ENCODE measurements at places on chromosomes 4 and X. TPM values are rescaled to one million over a fixed set of nuclear protein-coding genes. Genes with fewer than 3 reads are reported as not detected.

The MXD4 gene
- 22.7 TPM for total RNA-seq

The ZXDA gene
- total RNA-seq: not detected

The IGFBP7 gene
- 0.86 TPM for total RNA-seq

The CXCL1 gene
- total RNA-seq: not detected

DNA sequence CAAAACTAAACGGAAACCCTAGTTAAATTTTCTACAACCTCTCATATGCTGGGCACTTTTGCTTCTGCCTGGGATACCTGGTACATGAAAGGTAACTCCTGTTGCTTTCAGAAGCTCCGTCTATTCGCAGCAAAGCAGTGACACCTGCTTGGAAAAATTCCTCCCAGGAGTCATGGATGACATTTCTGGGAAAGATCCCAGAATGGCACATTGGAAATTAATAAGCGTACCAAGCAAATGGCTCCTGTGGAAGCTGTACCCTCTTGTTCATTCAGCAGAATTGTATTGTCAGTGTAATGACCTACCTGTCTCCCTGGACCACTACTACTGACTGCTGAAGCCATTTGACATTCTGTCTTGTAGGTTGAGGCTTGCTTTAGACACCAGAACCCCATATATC lies 349.7 kb upstream of the NOCT start:
- H3K27ac ChIP-seq: no peak overlapping the region
- H3K27me3 ChIP-seq: peaks cover 40% of the 10 kb centered on the region
- H3K4me1 ChIP-seq: peaks cover 5% of the 10 kb centered on the region
- no peak for DNase-seq
- H3K4me3 ChIP-seq: no peak overlapping the region

GRCh38 chr4:100960232-100960631 lies 387.1 kb downstream of the PPP3CA start:
- no peaks in the 10 kb centered on the region for H3K27me3 ChIP-seq
- H3K27ac ChIP-seq: no peak overlapping the region
- no peak overlapping the region for H3K4me3 ChIP-seq
- peaks cover 4% of the 10 kb centered on the region for H3K4me1 ChIP-seq
- no peak for DNase-seq

DNA sequence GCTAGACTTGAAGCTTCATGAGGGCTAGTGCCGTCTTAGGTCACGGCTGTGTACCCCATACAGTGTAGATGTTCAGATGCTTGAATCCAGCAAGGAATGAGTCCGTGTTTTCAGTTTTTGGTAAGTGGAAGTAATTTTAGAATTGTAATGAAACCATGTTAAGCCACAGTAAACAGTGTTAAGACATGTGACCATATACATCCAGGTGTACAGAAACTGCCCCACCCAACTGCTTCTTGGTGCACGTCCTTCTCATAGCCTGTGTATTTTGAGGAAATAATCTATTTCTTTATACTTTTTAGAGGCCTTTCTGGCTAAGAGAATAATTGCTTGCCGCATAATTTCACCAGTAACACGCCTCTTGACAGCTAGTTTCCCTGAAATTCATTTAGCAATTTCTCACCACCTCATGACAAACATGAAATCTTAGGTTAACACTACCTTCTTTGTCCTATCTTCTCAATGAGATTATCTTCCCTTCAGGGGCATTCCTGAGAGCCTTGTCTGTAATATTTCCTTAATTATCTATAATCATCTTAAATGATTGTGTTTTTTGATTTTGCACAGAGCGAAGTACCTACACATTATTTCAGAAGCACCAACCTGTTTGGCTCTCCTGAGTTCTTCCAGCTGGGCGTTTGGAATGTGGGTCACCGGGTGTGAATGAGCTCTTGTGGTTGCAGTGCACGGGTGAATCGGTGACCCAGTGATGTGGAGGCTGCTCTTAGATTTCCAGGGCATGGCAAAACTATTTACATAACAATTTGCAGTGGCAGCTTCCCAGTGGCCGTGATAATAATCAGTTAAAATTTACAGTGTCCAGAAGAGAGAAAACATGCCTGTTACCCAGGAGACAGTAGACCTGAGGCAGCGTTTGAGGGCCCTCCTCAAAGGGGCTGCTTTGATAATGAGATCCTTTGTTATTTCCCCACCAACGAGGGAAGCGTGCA lies 50.2 kb upstream of the TADA2B start:
- H3K4me3 ChIP-seq: no peak overlapping the region
- H3K27me3 ChIP-seq: no peaks in the 10 kb centered on the region
- no peaks in the 10 kb centered on the region for H3K36me3 ChIP-seq
- H3K27ac ChIP-seq: no peak overlapping the region
- H3K4me1 ChIP-seq: peaks cover 17% of the 10 kb centered on the region
- DNase-seq: no peak

DNA sequence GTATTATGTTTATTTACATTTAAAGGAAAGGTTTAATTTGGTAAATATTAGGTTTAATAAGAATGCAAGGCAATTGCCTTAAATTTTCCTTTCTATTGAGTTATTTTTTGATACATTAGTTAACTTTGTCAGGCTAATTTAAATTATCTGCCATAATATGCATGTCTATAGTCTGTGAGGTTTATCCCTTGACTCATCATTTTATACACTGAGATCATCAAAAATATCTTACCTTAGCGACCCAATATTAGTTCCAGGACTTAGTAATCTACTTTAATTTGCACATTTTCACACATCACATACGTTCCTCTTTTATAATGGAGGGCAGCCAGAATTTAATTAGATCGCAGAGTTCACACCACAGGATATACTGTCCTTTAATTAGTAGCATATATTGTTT lies 999.5 kb upstream of the GRID2 start:
- H3K4me3 ChIP-seq: no peak overlapping the region
- H3K4me1 ChIP-seq: no peaks in the 10 kb centered on the region

DNA sequence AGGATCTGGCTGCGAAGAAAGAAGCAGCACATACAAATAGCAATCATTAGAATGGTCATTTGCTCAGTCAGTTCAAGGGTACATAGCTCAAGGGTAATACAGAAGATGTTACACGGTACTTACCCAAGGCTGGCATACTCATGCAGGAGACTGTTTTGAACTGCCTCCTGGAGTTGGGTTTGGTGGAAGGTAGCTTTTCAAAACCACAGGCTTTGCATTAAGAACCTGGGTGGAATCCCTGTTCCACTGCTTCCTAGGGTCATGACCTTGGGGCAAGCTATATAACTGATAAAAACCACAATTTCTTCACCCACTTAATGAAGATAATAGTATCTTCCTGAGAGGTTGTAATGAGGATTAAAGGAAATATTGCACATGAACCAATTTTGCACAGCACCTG lies 36.5 kb downstream of the TBC1D9 start:
- H3K4me3 ChIP-seq: no peak overlapping the region
- no peaks in the 10 kb centered on the region for H3K4me1 ChIP-seq
- H3K27me3 ChIP-seq: no peaks in the 10 kb centered on the region
- H3K27ac ChIP-seq: no peak overlapping the region
- no peaks in the 10 kb centered on the region for H3K36me3 ChIP-seq

DNA sequence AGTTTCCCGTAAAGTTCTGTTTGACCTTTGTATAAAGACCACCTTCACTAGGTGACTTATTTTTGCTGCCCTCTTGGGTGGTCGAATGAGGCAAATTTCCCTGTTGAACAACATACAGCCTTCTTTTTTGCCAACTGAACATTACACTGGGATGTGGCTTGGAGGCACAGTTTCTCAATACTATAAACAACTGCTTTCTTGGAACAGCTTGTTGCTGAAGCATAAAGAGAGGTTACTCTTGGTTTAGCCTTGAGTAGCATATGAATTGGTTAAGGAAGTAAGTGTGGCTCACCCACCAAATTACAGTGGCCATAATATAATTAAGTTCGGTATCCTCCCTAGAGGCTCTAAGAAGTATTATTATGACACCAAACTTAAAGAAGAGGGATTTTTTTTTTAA lies 40.0 kb downstream of the HHIP start:
- H3K4me1 ChIP-seq: no peaks in the 10 kb centered on the region
- DNase-seq: no peak
- no peaks in the 10 kb centered on the region for H3K36me3 ChIP-seq

DNA sequence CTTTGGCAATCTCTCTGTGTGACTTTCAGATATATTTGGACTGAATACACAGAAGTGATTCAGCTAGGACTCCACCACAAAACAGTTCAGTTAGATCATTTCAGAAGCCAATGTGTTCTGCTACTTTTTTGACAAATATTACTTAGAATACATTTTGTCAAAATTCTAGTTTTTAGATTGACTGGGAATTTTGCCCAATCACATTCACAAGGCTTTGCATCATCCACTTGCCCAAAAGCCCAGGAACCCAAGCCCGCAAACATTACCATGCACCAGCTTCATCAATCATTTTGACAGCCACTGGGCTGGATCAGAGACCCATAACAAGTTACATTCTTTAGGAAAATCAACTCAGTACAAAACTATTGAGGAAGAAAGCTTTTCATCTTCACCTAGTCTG lies 256.6 kb upstream of the NDST3 start:
- H3K4me1 ChIP-seq: no peaks in the 10 kb centered on the region
- no peaks in the 10 kb centered on the region for H3K27me3 ChIP-seq
- no peak for DNase-seq
- H3K27ac ChIP-seq: no peak overlapping the region

- no peak overlapping the region for H3K27ac ChIP-seq
- no peaks in the 10 kb centered on the region for H3K36me3 ChIP-seq
- peak overlapping the region; percentile 73 for H3K4me3 ChIP-seq
Measured at GRCh38 chrX:372856-373640, 13.7 kb downstream of the PPP2R3B start.

- no peak overlapping the region for H3K27ac ChIP-seq
- no peaks in the 10 kb centered on the region for H3K27me3 ChIP-seq
- no peak overlapping the region for H3K4me3 ChIP-seq
- peaks cover 11% of the 10 kb centered on the region for H3K4me1 ChIP-seq
Measured at GRCh38 chrX:17637235-17637634, 100.1 kb upstream of the SCML1 start.

GRCh38 chr4:185710487-185710995 lies 101.5 kb downstream of the SORBS2 start:
- no peaks in the 10 kb centered on the region for H3K4me1 ChIP-seq
- no peaks in the 10 kb centered on the region for H3K27me3 ChIP-seq
- no peak overlapping the region for H3K4me3 ChIP-seq
- no peak for DNase-seq
- H3K27ac ChIP-seq: no peak overlapping the region

DNA sequence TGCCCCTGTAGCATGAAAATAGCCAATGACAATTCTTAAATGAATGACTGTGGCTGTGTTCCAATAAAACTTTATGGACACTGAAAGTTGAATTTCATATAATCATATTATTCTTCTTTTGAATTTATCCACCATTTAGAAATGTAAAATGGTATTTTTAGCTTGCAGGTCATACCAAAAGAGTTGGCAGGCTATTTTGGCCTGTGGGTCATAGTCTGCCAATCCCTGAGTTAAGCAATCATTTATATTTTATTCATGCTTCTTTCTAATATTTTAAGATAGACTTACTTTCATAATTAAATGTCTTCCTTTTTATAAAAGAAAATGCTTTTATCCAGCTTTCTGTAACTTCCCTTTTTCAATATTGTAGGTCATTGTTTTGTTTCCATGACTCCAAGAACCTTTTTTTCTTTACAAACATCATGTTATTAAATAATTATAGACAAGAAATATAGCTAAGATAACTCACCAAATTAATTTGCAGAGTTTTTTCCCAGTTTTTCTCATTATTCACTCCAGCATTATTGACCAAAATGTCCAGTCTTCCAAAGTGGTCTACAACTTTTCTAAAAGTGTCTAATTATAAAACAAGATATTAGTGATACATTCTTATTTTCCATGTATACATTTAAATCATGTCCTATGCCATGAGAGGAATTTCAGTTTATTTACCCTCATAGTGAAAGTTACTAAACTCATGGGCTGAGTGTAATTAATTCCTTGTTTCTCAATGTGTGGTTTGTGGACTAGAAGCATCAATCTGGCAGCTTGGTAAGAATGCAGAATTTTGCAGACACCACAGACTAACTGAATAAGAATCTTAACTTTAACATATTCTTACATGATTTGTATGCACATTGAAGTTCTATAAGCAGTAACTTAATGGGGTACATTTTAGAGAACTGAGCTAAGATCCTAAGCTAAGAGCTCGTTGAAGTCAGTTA lies 4.5 kb downstream of the HPGD start:
- H3K36me3 ChIP-seq: no peaks in the 10 kb centered on the region
- H3K4me3 ChIP-seq: no peak overlapping the region
- no peak overlapping the region for H3K27ac ChIP-seq
- no peak for DNase-seq
- H3K4me1 ChIP-seq: no peaks in the 10 kb centered on the region
- H3K27me3 ChIP-seq: peaks cover 30% of the 10 kb centered on the region

DNA sequence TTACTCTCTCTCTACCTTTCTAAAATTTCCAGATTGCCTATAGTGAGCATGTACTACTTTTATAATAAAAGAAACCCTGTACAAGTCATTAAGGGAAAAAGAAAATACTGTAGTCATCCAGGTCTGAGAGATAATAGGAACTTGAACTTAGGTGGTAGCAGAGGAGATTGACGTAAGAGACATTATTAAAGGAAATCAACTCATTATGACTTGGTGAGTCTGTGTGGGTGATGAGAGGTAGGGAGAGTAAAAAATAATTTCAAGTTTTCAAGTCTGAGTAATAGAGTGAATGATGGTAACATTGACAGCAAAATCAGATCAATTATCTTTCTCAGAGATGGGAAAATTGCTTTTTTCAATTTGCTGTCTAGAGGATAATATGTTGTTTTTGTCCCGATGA lies 44.0 kb upstream of the ZCCHC12 start:
- H3K4me3 ChIP-seq: no peak overlapping the region
- no peak overlapping the region for H3K27ac ChIP-seq
- H3K27me3 ChIP-seq: no peaks in the 10 kb centered on the region
- H3K36me3 ChIP-seq: no peaks in the 10 kb centered on the region

DNA sequence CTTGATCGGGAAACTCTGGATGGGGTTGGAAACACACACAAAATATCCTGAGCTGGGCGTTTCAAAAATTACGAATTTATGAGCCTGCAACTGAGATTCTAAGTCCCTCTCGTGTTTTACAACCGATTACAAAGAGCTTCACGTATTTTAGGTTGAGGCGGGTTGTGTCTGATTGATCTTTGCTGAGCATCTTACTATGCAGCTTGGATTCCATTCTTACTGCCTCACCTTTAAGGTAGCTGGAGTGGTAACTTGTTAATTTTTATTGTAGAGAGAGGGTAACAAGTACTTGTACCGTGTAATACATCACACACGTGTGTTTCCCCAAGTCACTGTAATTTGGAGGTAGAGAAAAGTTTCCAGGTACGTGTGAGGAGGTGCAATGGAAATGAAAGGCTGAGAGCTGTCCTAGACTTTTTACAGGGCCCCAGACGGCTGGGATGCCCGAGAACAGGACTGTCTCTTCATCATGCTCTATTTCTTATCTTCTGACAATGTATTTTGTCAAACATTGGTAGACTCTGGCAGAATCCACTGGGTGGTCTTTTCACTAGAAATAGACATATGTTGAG lies 97.8 kb upstream of the TENM3 start:
- H3K36me3 ChIP-seq: no peaks in the 10 kb centered on the region
- peaks cover 49% of the 10 kb centered on the region for H3K4me1 ChIP-seq
- DNase-seq: peak; percentile 33

- H3K4me1 ChIP-seq: peaks cover 14% of the 10 kb centered on the region
- no peaks in the 10 kb centered on the region for H3K36me3 ChIP-seq
- no peak overlapping the region for H3K27ac ChIP-seq
- H3K27me3 ChIP-seq: peaks cover 100% of the 10 kb centered on the region
Measured at GRCh38 chr4:174217273-174218126, 66.0 kb downstream of the FBXO8 start.

Measured in neural progenitor cell (in vitro differentiated cells).